ENCODE measurements at places on chromosomes 13 and 19. TPM values are rescaled to one million over a fixed set of nuclear protein-coding genes. Genes with fewer than 3 reads are reported as not detected.

The RFC3 gene
- 18.4 TPM for total RNA-seq

- peak; percentile 87 for DNase-seq
These were observed 9.1 kb downstream of the ARID3A start for GRCh38 chr19:934865-935479.

DNA sequence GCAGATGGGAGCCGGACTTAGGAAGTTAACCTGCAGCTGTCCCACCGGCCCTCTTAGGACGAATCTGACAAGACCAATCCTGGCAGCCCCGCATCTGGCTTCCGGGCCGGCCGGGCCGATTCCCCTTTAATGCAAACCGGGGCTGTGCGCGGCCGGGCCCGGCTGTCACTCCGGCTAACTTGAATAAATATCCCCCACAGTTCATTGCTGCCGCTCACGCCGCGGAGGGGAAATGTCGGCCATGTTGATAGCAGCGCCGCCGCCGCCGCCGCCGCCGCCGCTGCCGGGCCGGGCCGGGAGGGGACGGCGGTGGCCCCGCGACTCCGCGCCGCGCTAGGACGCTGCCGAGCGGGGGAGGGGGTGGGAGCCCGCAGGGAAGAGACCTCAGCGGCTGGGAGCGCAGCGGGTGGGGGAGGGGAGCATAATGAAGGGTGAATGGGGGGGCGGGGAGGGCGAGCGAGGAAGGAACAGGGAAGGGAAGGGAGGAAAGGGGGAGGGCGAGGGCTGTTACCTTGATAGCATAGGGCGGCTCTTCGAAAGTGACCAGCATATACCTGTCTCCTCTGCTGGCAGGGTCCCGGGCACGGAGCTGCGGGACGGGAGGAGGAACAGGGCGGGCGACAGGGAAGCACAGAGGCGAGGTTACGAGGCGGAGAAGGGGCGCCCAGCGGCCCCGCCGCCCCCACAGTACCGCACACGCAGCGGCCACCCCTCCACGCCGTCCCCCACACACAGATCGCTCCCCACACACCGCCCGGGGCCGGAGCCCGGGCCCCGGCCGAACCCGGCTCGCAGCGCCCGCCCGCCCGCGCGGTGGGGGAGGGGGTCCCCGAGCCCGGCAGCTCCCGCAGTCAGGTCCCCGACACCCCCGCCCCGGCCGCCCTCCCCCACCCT, 1.1 kb downstream of the INTS6 start:
- DNase-seq, result peak; percentile 81

DNA sequence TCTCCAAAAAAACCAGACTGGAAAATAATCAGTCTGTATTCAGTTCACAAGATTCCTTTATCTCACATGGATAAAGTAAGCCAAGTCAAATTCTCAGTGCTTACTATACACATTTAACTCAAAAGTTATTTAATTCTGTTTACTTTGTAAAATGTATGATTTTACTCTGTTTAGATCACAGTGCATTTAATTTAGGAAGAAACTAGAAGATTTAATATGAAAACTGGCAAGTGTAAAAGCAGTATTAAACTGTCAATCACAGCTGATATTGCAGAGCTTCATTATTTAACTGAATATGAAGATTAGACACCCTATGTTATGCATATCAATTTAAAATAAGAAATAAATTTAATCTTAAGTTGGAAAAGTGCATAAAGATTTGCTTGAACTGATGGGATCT, 78.0 kb downstream of the DACH1 start:
- no peak for DNase-seq

GRCh38 chr19:40805258-40805868, 6.4 kb downstream of the EGLN2 start:
- DNase-seq, result peak; percentile 78

- DNase-seq, result no peak
These were observed 20.1 kb downstream of the PABPC3 start for GRCh38 chr13:25116044-25116443.

The AP1M2 gene
- not detected for total RNA-seq

GRCh38 chr13:42324704-42325103, 52.8 kb downstream of the AKAP11 start:
- no peak for DNase-seq

DNA sequence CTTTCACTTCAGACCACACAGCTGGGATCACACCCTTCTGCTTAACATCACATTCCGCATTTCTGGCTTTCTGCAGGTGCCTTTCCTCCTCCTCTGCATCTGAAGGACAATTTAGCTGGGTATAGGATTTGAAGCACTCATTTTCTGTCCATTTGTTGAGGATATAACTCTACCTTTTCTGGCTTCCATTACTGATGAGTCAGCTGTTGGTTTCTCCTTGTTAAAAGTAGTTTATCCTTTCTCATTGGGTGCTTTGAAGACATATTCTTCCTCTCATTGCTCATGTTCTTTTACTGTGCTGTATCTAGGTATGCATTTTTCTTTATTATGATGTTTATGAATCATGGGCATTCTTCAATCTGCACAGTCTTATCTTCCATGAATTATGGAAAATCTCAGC, 199.3 kb upstream of the SOX1 start:
- DNase-seq, result no peak

The GAS6 gene
- total RNA-seq, result 109 TPM

Measured in adrenal gland (tissue), 19 donors.